NB4 (cell line): ENCODE measurements at places on chromosomes 6 and 20.

DNA sequence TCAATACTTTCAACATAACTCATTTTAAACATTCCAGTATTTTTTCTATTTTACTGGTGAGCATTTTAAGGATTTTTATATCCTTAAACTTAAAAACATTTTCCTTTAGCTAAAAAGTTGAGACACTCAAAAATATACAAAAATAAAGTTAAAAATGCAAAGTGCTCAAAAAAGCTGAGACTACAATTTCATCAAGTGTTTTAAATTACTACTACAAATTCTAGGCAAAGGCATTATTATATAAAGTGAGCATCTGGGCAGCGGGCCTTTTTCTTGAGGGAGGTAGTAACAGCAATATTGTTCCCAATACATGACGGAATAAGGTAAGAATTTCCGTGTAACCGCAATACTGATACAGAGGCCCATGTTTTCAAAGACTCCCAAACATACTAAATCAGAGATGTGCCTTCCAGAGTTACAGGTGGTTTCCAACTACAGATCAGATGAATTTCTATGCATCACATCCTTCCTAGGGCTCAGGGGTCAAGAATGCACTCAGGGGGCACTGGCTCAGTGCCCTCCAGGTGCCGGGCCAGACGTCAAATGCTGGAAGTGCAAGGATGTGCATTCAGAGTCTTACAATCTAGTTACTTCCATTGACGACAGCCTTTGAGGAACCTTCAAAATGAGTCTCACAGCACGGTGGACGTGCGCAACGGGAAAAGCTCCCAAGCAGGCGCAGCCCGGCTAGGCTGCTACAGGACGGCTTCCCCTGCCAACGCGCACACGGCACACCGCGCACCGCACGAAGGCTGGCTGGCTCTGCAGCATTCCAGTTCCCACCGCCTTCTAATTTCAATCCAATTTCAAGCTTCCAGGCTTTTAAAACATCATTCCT lies 1.7 kb downstream of the PHF10 start:
- peak; percentile 81 for DNase-seq

DNA sequence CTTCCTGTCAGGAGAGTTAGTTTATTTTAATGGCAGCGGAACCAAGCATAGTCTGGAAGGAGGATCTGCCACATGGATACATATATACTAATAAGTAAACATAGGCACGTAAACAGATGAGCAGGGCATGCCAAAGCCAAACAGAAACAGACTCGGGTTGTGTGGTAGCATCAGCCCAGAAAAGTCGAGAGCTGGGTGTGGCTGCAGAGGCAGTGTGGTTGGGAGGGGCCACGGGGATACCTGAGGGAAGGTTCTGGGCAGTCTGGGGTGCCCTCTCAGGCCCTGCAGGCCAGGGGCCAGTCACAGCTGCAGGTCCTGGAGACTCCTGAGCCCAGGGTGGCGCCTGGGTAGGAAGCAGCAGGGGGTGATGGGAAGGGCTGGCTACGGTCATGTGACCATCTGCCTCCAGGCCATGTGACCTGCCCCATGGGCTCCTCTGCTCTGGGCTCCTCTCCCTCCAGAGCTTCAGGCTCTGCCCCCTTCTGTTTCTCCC lies 42.8 kb upstream of the MRPS10 start:
- peak; percentile 49 for DNase-seq

DNA sequence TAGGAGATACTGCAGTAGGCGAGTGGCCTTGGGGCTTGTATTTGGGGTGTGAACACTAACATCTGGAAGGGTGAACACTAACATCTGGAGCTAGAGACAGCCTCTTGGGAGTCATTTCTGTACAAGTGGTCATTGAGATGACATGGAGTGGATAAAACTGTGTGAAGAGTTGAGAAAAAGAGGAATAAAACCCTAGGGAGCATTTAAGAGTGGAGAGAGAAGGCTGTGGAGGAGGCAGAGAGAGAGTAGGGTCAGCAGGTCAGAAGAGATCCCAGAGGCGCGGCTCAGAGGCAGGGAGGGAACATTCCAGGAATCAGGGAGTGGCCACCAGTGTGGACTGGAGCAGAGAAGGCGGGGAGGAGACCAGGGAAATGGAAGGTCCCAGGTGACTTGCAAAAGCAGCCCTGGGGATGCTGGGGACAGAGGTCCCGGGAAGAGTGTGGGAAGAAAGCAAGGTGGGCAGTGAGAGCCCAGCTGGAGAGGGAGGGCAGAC lies 202.0 kb upstream of the RNF24 start:
- no peak for DNase-seq

GRCh38 chr20:36493801-36494114 lies 47.6 kb upstream of the MYL9 start:
- no peak for DNase-seq

DNA sequence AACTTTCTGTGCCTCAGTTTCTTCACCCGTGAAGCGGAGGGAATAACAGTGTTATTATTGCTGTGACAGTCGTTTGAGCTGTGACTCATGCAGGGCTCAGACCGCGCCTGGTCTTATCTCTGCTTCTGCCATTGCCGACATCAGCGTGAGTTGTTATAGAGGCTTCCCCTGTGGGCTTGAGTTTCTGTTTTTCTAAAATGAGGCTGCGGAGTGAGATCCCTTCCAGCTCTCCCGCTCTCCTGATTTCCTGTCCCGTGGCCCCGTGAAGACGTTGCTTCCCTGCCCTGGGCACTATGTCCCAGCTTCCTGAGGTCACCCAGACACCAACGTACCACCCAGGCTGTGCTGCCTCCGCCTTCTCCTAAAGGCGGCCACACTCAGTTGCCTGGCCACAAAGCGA lies 278.5 kb downstream of the BMP7 start:
- peak; percentile 72 for DNase-seq
